ENCODE measurements at places on chromosomes 7 and 10.
A peak's percentile ranks its signal among the peaks of the same experiment; 100 is the strongest.

GRCh38 chr10:131749767-131750142, 151.1 kb upstream of the PPP2R2D start:
- DNase-seq: no peak

DNA sequence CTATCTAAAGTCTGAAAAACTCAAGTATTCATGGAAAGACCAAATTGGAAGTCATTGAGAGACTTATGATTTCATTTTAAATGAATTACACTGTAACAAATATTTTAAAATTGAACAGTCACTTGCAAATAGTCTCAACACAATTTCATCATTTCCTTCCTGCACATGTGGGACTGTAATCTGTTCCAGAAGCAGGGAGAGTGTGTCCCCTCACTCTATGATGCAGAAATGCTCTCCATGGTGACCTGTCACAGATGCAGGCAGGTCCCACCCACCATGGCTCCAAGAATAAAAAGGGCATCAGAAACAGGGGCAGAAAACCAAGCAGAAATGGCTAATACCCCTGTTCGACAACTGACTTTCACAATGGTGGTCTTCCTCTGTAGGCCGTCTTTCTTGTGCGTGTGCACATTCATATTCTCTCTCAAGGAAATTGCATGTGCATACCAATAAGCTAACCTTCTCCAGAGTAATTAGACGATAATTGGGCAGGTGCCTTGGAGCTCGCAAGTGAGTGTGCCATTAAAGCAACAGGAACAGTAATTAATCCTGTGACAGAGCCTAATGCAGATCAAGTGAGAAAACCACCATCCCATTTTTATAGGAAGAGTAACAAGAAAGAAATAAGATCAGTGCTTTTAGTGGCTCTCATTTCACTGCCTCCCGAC, 170.9 kb downstream of the ZMYND11 start:
- no peak for DNase-seq

DNA sequence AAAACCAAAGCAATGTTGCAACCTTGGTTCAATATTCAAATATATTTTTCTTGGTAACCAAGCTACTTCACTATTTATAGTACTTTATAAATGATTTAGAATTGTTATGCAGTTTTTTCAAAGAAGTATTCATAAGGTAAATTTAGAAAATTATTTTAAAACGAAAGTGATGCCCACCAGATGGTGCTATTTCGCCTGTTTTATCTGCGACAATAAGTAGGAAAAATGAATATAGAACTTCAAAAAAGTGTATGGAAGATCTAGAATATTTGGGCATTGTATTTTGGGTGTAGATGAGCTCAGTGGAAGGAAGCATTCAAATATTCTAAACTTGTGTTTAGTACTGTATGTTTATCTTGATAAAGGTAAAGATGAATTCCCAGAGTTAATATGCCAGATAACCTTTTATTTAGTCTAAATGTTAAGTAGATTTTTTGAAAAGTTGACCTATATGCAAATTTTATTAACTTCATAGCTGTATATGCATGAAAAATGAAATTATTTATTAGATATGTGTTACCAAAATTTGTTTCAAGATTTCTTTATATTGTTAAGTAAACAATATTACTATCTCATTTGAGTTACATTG, 93.2 kb downstream of the ADK start:
- peak; percentile 49 for DNase-seq

GRCh38 chr10:100670828-100671479, 74.4 kb upstream of the PAX2 start:
- peak; percentile 71 for DNase-seq

DNA sequence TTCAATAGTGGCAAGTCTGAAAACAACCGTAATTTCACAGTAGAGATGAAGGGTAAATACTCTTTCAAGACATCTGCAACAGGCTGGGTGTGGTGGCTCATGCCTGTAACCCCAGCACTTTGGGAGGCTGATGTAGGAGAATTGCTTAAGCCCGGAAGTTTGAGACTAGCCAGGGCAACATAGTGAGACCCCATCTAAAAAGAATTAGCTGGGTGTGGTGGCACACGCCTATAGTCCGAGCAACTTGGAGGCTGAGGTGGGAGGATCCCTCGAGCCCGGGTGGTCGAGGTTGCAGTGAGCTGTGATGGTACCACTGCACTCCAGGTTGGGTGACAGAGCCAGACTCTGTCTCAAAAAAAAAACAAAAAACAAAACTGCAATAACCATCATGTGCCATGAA, 71.8 kb downstream of the PFKFB3 start:
- DNase-seq: no peak

GRCh38 chr10:131851346-131851745, 49.5 kb upstream of the PPP2R2D start:
- DNase-seq: peak; percentile 12

DNA sequence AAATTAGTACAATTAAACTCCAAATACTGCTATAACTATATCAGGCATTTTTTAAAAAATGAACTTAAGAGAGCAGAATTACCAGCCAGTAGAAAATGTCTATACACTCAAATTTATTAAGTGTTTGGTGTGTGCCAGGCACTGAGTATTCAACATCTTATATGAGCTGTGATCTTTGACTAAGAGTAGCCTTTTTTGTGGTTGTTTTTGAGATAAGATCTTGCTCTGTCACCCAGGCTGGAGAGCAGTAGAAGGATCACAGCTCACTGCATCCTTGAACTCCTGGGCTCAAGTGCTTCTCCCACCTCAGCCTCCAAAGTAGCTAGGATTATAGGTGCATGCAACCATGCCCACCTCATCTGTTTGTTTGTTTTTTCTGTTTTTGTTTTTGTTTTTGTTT, 102.5 kb upstream of the CELF2 start:
- no peak for DNase-seq

DNA sequence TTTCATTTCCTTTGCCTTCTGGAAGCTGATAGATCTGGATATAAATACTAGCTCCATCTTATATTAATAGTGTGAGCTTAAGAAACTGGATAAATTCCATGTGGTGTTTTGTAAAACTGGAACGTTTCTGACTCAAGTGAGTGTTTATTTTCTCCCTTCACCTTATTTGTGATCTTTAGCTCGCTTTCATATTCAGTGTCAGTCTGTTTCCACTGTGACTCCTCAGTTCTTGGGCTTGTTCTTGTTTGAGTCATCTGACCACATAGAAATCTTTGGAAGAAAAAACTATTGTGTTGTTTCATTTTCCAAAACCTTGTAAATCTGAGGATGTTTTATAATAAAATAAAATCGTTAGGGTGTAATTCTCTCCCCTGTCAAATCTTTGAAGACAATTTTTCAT, 186.4 kb downstream of the POLR1F start:
- no peak for DNase-seq

DNA sequence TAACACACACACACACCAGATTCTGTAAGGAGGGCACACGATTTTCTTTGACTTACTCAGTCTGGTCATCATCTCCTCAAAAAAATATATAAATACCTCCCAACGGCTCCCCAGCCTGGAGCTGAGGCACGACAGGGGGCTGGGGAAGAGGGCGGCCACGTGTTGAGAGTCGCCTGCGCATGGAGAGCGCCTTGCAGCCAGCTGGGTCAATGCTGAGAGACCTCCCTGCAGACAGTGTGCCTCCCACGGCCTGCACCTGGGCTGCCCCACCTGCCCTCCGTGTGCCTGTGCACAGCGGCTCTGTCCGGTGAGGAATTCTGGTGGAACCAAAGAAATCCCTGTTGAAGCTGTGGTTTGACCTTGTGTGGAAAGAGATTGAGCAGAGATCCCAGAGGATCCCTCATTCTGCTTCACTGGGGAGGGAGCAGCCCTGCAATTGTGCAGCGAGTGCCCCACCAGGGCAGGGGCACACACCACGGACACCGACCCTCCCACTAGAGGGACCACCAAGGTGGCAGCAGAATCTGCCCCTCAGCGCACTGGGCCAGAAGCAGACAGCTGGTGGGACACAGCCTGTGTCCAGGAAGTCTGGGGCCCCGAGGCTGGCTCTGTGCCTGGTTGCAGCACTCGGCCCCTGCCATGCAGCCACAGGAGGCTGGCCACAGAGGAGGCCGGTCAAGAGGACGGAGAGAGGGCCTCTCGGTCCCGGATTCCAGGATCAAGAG, 150.5 kb upstream of the PPP2R2D start:
- no peak for DNase-seq

- no peak for DNase-seq
Observed at GRCh38 chr10:71511206-71511605, 114.5 kb downstream of the CDH23 start.

DNA sequence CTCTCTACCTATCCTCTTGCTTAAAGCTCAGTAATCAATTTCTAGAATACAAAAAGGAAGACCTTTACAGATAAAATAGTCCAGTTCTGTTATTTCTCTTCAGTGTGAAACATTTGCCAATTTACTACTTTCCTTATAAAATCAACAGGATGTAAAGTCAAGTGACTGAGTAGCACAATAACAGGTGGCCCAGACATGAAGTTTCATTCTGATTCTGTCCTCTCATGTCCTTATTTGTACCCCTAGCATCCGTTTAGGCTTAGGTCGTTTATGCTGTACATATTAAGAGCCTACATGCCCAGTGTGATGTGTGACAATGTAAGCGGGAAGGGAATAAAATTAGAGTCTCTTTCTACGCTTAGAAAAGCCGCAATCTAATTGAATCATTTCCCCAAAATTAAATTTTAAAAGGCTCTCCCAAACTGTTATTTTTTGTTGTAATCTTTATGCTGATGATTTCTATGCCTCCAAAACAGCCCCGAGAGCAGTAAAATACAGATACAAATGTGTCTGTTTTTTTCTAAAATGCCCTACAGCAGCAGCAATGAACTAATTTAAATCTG, 29.1 kb downstream of the EPC1 start:
- DNase-seq: no peak

DNA sequence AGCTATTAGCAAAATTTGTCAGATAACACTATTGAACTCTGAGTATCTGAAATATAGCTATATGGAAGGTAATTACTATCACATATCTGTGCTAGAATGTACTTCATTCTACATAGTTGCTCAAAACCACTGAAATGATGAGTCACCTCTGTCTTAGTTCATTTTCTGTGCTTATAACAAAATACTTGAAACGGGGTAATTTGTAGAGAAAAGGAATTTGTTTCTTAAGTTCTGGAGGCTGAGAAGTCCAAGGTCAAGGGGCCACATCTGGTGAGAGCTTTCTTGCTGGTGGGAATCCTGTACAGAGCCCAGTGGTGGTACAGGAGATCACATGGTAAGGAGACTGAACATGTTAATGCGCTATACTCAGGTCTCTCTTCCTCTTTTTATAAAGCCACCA, 41.9 kb upstream of the TNKS2 start:
- DNase-seq: no peak

DNA sequence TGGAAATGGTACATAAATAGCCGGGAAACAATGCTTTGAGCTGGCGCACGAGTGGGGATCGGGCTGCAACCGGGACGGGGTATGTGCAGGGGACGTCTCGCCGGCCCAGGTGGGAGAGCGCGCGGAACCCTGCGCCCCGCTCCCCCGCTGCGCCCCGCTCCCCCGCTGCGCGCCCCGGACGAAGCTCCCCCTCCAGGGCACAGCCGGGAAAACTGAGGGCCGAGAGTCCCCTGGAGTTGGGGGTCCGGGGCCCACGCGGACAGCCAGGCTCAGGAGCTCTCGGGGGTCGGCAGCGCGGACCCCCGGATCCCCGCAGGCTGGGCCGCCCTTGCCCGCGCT, 514 bp downstream of the RADIL start:
- DNase-seq: no peak

- DNase-seq: no peak
Observed at GRCh38 chr10:59562126-59562525, 147.5 kb downstream of the SLC16A9 start.

DNA sequence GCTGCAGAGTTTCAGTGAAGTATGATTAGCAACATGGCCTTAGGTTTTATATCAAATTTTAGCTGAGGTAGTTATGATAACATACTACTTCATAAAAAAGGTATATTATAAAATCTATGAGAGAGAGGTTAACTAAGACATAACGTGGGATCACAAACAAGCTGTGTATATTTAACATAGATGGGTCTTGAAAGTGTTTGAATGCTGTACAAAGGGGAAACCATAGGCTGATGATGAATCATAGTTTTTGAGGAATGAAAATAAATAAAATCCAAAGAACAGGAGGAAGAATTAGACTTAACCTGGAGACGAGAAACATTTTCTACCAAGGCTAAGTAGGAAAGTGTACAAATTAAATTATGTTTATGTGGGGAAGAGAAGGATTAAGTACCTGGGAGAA, 119.0 kb downstream of the GNAI1 start:
- DNase-seq: no peak

- DNase-seq: no peak
Observed at GRCh38 chr7:81925530-81925929, 155.7 kb upstream of the HGF start.

All from activated naive CD4-positive, alpha-beta T cell treated with anti-CD3 and anti-CD28 coated beads, Interleukin-2, amount 10 ng/mL, durations not matched to agents 7 days and 5 days (primary cell).